CD4-positive, alpha-beta T cell treated with Interleukin-1 beta for 1 hour (primary cell): ENCODE measurements at places on chromosomes 7 and 10.

GRCh38 chr7:27579565-27579964 is 83.1 kb downstream of the HIBADH start:
- no peak for DNase-seq

DNA sequence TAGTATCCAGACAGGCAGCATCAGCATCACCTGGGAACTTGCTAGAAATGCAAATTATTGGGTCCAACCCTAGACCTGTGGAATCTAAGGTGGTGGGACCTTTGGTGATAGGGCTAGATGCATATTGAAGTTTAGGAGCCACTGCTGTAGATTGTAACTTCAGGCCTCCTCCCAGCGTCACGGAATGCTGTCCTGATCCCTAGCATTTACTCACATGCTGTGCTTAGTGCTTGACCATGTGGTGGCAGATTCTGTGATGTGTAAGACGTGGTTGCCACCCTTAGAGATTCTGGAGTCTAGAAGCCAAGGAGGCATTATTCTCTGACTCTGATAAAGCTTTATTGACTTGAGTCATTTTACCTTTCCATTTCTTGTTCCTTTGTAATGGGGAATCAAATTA is 13.5 kb downstream of the AHR start:
- DNase-seq: no peak

GRCh38 chr10:71933651-71934050 is 30.5 kb upstream of the CHST3 start:
- DNase-seq: peak; percentile 10

- DNase-seq: no peak
These were observed 4.8 kb upstream of the OR9A4 start for GRCh38 chr7:141911391-141911790.

- DNase-seq: no peak
These were observed 337.6 kb upstream of the SEMA3A start for GRCh38 chr7:84532196-84532595.

GRCh38 chr10:73207883-73208282 is 39.2 kb downstream of the DNAJC9 start:
- no peak for DNase-seq

GRCh38 chr10:43794181-43794815 is 145.6 kb upstream of the ZNF32 start:
- DNase-seq: no peak

DNA sequence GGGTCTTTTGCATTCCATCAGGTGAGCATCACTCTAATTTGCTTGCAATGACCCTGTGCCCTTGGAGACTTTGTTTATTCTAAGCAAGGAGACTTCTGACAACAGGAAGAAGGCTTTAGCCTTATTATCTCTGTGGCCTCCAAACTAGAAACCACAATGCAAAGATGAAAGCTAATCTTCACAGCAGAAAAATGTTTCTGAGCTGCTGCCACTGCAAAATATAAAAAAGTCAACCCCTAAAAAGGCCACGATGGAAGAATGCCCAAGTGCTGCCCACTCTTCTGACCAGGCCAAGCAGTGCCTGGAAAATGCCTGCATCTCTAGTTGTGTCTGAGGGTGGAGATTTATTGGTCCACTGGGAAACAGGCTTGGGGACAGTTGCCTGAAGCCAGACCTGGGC is 299.9 kb downstream of the C7orf25 start:
- no peak for DNase-seq

DNA sequence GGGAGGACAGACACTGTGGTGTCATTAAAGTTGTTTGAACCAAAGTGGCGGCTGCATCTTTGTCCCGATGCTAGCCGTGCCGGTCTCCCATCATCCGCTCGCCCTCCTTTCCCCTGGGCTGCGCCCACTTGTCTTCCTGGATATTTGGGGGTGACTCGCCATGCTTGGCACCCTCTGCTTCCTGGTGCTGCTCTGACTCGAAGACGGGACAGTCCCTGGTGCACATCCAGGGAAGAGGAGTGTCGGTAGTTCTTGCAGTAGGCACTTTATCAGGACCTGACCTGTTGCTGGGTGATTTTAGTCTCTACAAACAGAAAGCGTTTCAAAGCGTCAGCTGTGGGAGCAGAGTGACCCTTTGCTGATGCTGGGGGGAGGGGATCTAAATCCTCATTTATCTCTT is 68.3 kb upstream of the DNAJB6 start:
- DNase-seq: no peak

DNA sequence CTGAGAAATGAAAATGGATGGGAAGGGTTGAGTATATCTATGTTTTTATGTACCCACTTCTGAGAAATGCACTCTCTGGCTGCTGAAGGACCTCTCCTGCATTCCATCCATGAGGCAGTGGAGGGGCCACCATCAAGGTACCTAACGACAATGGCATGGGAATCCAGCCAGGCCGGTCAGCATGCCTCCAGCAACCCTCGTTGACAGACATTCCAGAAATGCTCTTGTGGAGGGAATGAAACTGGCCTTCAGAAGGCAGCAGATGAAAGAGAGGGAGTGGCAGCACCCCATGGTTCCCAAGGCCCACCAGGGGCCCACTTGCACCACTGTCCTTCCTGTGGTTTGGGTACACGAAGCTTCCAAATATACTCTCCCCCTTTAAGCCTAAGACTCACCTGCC is 269.0 kb downstream of the ARHGAP12 start:
- no peak for DNase-seq

DNA sequence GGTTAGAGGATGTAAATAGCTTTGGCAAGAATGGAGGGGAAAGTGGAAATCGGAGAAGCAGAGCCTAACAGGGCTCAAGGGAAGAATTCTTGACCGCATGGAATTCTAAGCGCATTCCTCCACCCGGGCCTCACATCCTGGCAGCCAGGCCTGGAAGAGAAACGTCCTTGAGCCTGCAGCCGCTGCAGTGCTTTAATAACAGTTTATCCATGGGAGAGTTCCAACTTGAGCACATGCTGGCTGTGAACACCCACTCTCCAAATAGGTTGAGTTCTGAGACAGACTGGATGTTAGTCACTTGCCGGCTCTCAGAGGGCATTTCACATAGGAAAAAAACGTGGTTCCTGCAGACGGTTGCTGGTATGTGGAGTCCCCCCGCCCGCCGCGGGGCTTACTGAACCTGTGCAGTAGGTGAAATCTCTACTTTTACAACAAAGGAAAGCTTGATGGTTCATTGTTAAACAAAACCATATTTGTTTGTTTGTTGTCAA is 61.4 kb upstream of the STEAP1B start:
- DNase-seq: no peak

GRCh38 chr7:98199131-98199530 is 12.1 kb upstream of the BHLHA15 start:
- no peak for DNase-seq

- DNase-seq: no peak
These were observed 42.5 kb downstream of the STK32C start for GRCh38 chr10:132264966-132265889.

GRCh38 chr7:8714791-8715190 is 281.4 kb downstream of the NXPH1 start:
- DNase-seq: no peak

DNA sequence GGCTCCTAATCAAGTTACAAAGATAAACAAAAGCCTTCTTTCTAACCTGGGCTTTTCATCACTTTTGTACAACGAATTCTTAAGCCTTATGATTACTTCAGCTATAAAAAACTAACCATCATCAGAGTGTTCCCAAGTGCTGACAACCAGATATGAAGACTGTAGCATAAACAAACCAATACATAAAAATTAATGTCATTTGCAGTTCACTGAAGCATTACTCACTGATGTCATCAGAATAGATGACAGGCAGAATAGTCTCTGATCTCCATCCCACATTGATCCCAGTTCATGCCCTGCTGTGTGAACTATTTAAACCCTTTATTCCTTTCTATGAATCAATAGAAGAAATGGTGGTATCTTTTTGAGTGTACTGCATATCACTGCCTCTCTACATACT is 84.4 kb downstream of the DNAJC1 start:
- DNase-seq: no peak

DNA sequence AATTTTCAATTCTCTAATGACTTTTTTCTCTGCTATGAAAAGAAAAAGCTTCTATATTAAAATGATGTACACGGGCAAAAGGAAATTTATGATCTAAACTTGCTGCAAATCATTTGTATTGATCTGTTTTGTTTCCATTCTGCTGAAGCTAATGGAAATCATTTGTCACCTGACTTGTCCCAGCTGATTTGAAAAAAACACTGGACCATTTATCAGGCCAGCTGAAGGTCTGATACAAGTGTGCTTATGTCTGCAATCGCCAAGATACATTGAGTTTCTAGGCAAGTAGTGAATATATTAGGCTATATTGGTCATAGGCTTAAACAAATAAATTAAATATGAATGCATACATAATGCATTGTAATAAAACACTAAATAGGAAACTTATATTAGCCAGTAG is 1309.7 kb downstream of the REEP3 start:
- no peak for DNase-seq

DNA sequence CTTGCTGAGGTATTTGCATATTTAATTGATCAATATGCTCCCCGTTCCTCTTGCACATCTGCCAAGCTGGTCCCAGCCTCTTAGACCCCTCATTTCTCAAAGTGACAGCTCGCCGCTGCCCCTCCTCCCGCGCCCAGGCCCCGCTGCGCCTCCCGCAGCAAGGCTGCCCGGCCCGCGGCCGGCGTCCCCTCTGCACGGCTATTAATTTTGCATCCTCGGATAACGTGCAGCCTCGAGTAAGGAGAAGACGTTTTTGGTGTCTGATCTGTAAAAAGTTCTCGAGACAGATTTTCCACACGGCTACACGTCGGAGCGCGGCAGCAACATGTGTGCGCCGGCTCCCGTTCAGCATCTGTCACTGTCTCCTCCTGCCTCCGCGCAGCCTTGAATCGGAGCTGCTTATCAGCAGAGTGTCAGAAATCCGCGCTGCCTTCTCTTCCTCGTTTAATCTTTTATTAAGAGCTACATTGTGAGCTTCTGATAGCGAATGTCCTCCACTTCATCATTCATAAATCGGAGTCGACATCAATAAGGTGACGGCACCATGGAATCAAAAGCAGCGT is 65.3 kb downstream of the EBF3 start:
- DNase-seq: no peak

- DNase-seq: no peak
These were observed 176.2 kb upstream of the NOBOX start for GRCh38 chr7:144579687-144580086.

DNA sequence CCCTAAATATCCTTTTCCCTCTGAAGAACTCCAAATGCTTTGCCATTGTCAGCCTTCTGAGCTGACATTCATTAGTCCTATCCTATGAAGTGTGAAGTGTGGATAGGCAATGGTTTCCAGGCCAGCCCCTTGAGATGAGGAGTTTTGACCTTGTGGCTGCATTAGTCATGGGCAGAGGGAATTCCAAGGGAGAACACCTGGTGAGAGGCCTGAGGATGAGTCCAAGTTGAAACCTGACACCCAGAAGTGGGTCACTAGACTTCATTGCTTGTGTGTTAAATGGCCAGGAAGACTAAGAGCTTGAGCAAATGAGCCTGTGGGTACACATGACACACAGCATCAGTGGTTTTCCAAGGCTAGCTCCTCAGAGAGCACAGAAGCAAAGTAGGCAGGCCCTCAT is 260.8 kb downstream of the SKAP2 start:
- no peak for DNase-seq

DNA sequence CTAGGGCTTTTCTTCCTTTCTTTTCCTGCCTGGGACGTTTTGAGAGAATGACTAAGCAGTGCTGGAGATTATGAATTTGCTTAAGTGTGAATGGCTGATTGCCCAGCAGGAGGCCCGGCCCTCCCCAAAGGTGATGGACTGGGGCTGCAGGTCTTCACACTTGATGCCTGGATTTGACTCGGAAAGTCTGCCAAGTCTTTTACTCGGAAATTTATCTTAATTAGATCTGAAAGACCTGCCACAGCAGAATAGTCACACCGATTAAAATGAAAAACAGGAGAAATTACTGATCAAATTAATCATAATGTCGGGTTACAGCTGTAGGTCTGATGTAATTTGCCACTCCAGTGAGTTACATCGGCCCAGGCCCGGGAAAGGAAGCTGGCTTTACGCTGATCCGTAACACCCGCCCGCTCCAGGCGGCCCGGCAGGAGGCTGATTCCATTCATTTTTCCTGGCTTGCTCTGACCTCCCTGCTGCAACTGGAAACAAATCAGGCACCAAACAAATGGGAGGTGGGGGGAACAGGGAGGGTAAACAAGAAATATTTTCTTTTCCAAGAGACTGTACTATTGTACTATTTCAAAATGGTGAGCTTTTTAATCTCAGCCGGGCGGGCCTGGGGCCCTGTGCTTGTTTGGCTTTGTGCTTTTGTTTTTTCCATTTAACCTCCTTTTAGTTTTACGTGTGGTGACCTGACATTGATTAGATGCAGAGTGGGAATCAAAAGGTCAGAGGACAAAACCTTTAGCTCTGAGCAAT is 212.4 kb upstream of the YAE1 start:
- DNase-seq: no peak
